ENCODE measurements at places on chromosomes 3 and 15.

GRCh38 chr15:39948817-39949216 is 14.9 kb downstream of the EIF2AK4 start:
- no peak for DNase-seq

DNA sequence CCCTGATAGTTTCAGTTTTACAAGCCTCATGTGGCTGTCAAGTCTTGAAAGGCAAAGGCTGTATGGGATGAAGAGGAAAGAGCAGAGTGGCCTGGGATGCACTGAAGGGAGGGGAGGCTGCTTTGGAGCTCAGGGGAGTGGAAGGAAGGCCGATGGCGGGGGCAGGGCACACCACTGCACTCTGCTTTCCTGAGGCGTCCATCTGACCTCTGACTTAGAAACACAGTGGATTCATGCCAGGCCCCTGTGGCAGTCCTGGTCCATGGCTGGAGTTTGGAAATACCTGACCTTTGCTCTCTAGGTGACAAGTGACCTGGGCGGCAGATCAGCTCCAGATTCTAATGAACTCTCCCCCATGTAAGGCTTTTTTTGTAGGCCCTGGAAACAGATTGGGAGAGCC is 19.0 kb downstream of the FAH start:
- DNase-seq = peak; percentile 22

- DNase-seq = no peak
These were observed 232.5 kb upstream of the TBL1XR1 start for GRCh38 chr3:177429771-177430170.

GRCh38 chr3:134620476-134621115 is 30.2 kb downstream of the KY start:
- DNase-seq = no peak

DNA sequence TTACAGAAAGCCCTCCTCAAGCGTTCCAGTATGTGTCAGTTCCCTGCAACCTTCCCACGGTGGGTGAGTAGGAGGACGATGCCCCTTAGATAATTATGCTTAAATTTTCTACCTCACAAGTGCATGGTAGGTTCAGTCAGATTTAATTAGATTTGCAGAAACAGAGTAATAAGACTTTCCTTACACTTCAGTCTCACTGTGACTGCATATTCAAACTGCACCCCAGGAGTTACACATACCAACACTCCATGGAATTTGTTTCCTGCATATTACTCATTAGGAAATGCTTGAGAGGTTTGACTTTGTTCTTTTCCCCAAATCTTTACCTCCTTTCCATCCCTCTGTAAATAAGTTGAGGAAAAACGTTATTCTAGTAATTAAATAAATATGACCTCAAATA is 108.8 kb downstream of the ARRDC4 start:
- DNase-seq = no peak

- no peak for DNase-seq
These were observed 15.1 kb downstream of the PLSCR5 start for GRCh38 chr3:146589899-146590508.

- DNase-seq = no peak
These were observed 102.6 kb upstream of the ABI3BP start for GRCh38 chr3:101095693-101096430.

GRCh38 chr3:177050501-177051237 is 146.6 kb downstream of the TBL1XR1 start:
- DNase-seq = no peak

GRCh38 chr15:89364741-89365450 is 30.3 kb upstream of the POLG start:
- no peak for DNase-seq

Measured in right forelimb (tissue), 1 donor.